Cardiac muscle cell (in vitro differentiated cells and primary cell): ENCODE measurements at places on chromosomes 11 and 22. TPM values are rescaled to one million over a fixed set of nuclear protein-coding genes. Genes with fewer than 3 reads are reported as not detected.

Gene VWCE
- 1.8 and 2.3 TPM in 2 replicates for total RNA-seq

Gene HIRA
- 29.7 and 36.9 TPM in 2 replicates for total RNA-seq

Gene PRR33
- not detected in 2 replicates for total RNA-seq

Gene SPON1
- total RNA-seq: 13.3 and 28.8 TPM in 2 replicates

Gene P2RX3
- total RNA-seq: 0.09 and 0.18 TPM in 2 replicates

Gene BIRC2
- 37.8 and 40.4 TPM in 2 replicates for total RNA-seq

Gene SCN3B
- total RNA-seq: 0.12 and 0.46 TPM in 2 replicates

Gene ST13
- 178 and 301 TPM in 2 replicates for total RNA-seq

Gene BTBD10
- total RNA-seq: 34.7 and 35.4 TPM in 2 replicates

Gene MYOD1
- total RNA-seq: not detected in 2 replicates

Gene DYNC2H1
- 7.8 and 10.5 TPM in 2 replicates for total RNA-seq

GRCh38 chr11:6834021-6834420 is 11.5 kb upstream of the OR10A5 start:
- no peak for DNase-seq

DNA sequence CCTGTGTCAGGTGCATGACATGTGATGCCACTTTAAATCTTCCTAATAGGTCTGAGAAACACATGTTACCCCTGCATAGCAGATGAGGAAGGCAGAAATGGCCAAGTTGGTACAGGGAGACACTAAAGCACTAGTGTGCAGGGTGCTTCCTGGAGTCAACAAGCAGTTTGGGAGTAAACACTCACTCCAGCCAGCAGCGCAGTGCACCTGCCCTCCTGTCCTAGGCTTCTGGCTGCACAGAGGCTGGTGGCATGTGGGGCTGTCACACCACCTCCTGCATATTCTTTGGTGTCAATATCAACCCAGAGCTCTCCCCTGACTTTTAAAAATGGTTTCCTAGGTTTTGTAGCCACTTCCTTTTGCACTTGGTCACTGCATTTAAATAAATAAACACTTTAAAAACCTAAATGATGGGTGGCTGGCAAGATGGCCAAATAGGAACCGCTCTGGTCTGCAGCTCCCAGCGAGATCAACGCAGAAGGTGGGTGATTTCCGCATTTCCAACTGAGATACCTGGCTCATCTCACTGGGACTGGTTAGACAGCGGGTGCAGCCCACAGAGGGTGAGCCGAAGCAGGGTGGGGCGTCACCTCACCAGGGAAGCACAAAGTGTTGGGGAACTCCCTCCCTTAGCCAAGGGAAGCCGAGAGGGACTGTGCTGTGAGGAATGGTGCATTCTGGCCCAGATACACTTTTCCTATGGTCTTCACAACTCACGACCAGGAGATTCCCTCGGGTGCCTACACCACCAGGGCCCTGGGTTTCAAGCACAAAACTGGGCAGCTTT is 33.5 kb downstream of the GAB4 start:
- DNase-seq: no peak

DNA sequence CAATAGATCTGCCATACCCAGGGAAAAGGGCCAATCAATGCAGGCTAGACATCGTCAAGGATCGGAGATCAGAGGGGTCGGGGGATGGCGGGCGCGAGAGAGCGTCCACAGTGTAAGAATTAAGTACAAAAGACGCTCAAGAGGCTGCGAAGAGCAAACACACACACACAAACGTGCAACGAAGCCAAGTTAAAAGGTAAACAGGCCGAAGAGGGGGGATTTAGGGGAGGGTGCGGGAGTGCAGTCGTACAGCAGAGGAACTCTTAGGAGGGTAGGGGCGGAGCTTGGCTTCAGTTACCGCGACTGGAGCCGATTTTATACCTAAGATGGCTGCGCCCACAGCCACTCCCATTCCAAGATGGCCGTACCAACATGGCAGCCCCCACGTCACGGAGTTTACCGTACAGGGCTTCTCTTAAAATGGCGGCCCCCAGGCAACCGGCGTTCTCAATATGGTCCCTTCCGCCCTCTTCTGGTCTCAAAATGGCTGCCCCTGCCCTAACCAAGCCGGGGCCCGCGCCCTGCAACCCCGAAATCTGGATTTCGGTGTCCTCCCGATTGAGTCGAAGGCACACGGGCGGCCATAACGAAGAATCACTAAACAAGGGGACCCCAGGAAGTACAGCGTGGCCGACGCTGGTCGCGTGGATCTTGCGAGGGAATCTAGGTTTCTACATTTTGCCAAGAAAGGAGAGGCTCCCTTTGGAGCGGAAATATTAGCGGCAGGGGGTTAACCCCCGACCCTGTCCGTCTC is 1.9 kb downstream of the GNG3 start:
- peak; percentile 99 for DNase-seq

DNA sequence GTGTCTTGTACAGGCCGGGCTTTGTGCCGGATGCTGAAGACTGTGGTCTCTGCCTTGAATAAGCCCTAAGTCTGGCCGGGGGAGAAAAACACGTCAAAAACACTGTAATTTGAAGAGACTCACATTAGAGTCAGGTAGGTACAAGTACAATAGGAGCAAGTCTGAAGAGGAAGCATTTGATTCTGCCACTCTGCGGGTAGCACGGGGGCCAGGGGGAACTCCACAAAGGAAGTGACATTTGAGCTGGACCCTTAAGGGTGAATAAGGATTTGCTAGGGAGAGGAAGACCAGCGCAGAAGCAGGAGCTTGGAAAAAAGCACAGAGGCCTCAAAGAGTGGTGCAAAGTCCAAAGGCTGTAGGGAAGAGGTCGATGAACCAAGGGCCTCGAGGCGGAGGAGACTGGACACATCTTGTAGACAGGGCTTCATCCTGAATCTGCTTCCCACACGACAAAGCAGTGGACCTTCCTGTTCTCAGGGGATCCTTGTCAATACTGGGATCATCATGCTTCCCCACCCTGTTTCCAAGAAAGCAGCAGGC is 38.7 kb downstream of the BUD13 start:
- DNase-seq: no peak

DNA sequence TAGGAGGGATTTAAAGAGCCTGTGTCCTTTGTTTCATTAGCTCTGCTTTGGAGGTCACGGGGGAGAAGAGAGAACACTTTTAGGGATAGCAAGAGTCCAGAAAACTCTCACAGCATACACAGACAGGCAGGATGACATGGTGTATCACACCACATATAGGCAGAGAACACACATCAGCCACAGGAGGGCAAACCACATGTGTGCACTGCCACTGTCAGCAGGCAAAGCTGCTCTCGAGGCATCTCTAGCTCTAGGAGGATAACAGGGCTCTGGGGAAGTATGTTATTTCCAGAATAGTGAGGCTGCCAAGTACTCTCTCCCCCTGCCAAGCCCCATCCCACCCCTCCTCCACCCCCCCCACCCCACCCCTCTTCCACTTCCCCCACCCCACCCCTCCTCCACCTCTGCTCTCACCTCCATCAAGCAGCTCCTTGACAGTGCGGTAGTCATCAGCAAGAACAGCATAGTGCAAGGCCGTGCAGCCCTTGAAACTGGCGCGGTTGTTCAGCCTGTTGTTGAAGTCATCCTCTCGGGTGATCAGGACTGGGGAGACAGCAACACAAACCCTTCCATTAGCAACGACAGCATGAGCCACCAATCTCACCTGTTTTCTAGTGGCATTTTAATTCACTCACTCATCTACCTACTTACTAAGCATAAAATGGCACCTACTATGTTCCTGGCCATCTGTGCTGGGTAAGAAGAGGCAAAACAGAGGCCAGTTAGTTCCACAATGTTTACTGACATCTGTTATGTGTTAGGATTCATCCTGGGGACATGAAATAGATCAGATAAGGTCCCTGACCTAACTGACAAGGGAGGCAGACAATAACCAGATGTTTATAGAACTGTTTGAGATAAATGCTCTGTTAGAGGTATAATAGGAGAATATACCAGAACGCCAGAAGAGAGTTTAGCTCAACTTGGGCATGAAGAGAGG is 75.6 kb downstream of the CLPB start:
- DNase-seq: peak; percentile 13

- no peak for DNase-seq
These were observed 14.7 kb downstream of the LUZP2 start for GRCh38 chr11:24511511-24511910.

DNA sequence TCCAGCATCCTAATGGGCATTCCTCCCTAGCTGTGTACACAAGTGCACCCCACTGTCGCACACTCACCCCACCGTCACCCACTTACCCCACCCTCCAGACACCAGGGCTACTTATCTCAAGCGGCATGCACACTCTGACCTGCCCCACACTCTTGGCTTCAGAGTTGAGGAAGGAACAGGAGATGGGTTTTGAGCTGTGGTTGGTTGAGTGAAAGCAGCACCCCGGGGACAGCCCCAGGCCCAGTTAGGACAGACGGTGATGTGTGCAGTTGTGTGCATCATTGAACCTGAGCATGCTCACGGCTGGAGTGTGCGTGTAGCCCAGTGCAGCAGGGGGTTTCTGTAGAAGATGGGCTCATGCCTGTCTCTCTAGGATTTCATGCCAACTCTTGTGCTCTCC is 32.5 kb downstream of the AHNAK start:
- no peak for DNase-seq

GRCh38 chr11:7168741-7168990 is 79.9 kb downstream of the RBMXL2 start:
- DNase-seq: no peak

- no peak for DNase-seq
These were observed 724 bp upstream of the RASGRP2 start for GRCh38 chr11:64744544-64745188.

DNA sequence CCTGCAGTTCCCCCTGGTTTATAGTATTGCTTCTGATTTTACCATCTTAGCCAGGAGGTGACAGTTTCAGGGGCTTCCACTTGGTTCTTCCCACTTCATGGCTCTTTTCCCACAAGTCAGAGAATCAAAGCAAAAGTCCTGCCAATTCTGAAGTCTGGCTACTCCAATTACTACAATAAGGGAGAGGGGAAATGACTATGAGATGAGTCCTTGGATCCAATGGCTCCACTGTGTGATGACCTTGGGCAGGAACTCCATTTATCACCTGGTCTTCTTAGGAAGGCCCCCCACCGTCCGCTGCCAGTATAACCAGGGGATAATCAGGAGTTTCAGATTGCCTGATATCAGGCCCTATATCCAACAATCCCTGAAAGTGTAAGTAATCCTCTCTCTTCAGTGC is 31.6 kb upstream of the CCND1 start:
- no peak for DNase-seq

- DNase-seq: no peak
These were observed 16.2 kb downstream of the SHISA8 start for GRCh38 chr22:41898645-41899044.

- DNase-seq: no peak
These were observed 283.1 kb upstream of the CCDC90B start for GRCh38 chr11:83569134-83569805.

DNA sequence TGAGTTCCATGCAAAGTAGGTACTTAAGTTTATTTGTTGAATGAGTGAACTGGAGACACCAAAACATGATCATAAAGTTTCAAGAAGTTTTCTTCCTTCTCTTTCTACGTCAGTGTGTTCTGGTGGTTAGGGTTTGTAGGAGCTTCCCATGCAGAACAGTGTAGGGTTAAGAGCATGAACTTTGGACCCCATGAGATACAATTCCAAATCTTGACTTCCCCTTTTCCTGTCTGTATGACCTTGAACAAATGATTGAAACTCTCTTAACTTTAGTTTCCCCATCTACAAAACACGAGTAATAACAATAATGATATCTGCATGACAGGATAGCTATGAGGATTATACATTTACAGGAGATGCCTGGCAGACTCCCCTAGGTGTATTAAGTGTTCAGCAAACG is 41.0 kb upstream of the TENM4 start:
- DNase-seq: no peak

GRCh38 chr11:76236092-76236999 is 30.0 kb upstream of the WNT11 start:
- peak; percentile 71 for DNase-seq

- DNase-seq: no peak
These were observed 141.6 kb downstream of the TRPC6 start for GRCh38 chr11:101442171-101442570.

DNA sequence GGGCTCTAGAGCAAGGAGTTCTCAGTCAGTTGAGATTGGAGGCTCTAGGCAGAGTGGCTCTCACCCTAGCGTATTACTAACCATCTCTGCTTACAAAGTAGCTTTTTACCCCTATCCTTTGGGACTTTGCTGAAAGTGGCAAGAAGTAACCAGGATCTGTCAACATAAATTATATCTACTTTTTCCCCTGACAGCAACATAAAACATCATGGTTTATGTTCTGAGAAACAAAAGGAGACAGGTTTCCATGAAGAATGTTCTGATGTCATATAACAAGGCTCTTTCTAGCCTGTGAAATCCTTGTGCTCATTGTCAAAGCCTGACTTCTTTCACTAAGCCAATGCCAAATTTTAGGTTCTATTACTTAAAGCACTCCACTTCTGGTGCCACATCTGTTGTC is 7.2 kb upstream of the EIF3M start:
- no peak for DNase-seq

GRCh38 chr11:64652586-64653387 is 61.8 kb downstream of the SLC22A12 start:
- peak; percentile 81 for DNase-seq

- DNase-seq: no peak
These were observed 31.0 kb upstream of the OR10G7 start for GRCh38 chr11:124072147-124072546.

- DNase-seq: peak; percentile 43
These were observed 60.9 kb upstream of the EED start for GRCh38 chr11:86183694-86184093.

DNA sequence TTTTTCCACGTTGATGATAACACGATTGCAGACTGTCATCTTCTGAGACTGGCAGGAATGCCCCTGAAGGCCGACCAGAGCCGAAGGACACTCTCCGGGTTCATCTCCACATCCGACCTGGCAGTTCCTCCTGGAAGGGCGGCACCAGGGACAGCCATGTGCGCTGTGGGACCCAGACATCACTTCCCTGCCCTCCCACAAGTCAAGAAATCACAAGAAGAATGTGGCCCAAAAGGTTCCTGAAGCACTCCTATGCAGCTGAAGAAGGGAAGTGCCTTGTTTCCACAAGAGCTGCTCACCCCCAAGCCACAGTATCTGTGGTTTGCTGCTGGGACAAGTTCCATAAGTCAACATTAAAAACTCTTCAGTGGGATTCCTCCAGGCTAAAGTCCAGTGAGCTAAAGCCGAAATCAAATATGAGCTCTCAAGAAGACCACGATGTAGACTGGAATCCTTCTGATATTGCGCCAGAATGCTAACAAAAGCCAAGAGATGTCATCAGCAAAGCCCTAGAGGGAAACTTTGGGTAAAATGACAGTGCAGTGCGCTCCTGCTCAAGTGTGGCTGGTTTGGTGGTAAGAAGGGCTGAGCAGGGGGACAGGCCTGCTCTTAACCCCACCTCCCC is 21.2 kb downstream of the PACSIN2 start:
- no peak for DNase-seq

GRCh38 chr11:64461081-64461480 is 102.1 kb downstream of the RPS6KA4 start:
- DNase-seq: no peak
